ENCODE measurements at places on chromosomes 3 and 15.
A peak's percentile ranks its signal among the peaks of the same experiment; 100 is the strongest.

- no peak for DNase-seq
Observed at GRCh38 chr3:32501783-32502117, 902 bp downstream of the CMTM6 start.

DNA sequence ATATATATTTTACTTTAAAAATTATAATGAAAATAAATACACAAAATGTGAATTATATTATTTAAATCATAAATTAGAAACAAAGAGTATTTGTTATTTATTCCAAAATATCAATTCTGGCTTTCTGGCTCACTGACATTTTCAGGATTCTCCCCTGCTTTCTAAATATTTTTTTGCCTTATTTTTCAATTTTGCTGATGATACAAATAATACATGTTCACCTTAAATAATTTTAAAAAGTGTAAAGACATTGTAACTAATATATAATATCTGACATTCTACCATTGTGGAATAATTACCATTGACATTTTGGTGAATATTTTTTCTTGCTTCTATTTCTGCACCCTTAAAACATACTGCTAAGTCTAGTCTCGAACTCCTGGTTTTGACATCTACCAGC lies 325.9 kb upstream of the CBLB start:
- DNase-seq: no peak

DNA sequence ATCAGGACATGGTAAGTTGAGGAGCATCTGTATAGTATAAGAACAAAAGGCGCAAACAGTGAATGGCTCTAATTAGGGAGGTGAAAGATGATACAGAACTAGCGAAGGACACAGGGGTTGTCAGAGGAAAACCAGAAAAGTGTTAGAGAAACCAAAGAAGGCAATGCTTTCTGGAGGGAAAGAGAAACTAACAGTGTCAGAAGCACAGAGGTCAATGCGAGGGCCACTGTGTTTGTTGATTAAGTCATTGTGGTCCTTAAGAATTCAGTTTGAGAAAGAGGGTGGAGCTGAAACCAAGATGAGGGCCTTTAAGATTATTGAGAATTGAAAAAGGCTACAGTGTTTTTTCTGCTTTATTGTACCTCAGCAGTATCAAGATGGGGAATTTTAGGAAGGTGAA lies 28.8 kb downstream of the ATG7 start:
- DNase-seq: no peak

GRCh38 chr3:106643684-106644161 lies 733.5 kb upstream of the CCDC54 start:
- DNase-seq: no peak

DNA sequence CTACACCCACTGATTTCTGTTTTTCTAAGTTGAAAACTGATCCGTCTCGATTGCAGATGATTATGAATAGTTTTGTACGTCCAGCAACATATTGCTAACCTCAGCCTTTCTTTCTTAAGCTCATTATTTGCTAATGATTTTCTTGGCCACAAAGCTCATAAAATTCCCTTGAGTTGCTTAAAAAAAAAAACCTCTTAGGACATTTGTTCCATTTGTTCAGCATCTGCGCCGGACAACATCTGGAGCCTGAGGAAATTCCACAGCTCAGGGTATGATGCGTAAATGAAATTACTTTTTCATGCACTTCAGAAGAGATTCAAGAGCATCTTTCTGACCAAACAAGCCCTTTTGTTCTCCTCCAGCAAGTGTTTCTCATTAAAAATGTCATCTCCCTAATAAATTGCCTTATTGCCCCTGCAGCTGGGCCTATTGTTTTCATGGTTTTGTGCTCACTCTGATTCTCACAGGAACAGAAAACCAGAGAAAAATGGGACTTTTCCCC lies 249.1 kb upstream of the MCTP2 start:
- DNase-seq: no peak

DNA sequence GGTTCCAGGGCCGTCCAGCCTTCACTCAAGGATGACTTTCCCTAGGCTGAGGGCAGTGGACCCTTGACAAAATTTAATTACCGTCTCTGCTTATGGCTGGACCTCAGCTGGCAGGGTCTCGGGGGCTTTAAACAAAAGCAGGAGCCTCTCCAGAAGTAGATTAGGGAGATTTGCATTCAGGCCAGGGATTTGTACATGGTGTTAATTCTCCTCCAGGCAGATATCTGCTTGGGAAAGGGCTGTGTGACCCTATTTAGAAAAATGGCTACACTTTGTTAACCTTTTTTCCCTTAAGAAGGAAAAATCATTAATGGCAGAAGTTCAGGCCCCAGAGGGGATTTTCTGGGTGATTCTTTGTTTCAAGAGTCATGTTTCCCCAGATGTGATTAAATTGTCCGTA lies 329.1 kb upstream of the C2CD4B start:
- DNase-seq: no peak

GRCh38 chr3:79018671-79019136 lies 749.1 kb downstream of the ROBO1 start:
- no peak for DNase-seq

DNA sequence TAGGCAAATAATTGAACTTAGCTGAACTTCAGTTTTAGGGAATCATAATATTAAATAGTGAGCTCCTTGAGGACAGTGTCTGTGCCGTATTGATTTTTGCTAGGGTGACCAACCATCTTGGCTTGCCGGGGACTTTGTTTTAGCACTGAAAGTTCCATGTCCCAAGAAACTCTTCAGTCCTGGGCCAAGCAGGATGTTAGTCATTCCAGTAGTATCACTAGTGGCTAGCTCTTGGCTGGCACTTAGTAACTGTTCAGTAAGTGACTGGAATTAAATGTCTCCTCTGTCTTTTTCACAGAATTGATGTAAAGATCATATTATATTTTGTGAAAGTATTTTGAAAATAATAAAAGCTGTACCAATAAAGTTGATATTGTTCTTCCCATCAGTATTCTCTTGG lies 42.3 kb downstream of the RSRC1 start:
- no peak for DNase-seq

DNA sequence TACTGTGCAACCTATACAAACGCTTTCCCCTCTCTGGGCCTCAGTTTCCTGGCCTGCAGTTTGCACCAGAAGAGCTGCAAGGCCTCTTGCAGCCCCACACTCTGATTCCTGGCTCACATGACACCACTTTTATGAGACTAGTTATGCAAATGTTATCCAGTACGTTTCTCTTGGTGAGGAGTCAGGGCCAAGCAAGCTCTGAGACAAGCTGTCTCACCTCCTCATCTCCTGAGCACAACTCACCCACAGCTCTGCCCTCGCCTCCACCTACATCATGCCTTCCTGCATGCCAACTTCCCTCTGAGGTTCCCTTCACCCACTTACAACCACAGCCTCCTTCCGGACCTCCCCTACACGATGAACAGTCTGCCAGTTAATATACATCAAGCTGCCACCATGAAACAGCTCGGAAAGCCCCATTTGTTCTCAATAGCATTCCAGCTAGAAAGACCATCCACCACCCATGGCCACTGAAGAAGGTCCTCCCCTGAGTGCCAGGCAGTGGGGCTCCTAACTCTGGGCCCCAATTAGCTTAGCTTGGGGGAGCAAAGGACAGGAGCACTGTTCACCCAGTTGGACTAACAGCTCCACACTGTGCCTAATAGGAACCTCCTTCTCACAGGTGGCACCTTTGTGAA lies 25.0 kb downstream of the CRYGS start:
- DNase-seq: no peak

DNA sequence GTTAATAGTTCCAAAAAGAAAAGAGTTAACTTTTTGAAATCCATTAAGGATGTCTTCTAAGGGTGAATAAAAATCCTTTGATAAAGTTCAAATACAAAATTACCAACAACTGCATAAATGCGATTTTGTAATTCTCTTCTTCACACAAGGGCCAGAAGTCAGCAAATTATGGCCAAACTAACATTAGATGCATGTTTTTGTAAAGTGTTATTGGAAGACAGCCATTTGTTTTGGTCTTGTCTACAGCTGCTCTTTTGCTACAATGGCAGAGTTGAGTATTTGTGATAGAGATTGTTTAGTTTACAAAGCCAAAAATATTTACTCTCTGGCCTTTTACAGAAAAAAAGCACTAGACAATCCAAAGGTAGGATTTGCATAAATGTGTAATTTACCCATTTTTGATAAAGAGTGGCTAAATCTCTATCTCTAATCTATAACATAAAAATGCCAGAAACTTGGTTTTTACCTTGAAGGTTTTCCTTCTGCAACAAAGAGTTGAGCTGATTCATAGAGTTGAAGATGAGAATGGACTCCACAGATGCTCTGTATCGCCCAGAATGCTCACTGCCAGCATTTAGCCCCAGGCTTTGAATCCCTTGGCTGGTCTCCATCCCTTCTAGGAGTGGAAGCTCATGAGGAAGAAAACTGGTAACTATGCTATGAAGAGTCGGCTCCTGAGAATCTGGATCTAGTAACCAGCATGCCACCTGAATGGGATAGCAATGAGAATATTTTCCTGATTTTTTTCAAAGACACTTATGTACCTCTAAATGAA lies 64.5 kb downstream of the POLQ start:
- DNase-seq: no peak

DNA sequence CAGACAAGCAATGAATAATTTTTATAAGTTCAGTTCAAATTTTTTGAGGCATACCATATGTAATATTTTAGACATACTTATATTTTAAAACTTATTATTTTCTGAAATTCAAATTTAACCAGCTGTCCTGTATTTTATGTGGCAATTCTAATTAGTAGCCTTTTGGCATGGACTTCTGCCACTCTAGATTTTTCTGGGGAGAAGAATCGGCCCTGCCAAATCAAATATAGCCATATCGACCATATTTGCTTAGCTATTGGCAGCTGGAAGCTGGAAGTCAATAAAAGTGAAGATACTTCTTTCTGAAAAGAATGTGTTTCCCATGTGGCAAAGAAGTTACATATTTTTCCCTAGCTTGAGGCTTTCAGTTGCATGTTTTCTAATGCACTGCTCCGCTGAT lies 9.4 kb upstream of the RBMS3 start:
- DNase-seq: no peak

DNA sequence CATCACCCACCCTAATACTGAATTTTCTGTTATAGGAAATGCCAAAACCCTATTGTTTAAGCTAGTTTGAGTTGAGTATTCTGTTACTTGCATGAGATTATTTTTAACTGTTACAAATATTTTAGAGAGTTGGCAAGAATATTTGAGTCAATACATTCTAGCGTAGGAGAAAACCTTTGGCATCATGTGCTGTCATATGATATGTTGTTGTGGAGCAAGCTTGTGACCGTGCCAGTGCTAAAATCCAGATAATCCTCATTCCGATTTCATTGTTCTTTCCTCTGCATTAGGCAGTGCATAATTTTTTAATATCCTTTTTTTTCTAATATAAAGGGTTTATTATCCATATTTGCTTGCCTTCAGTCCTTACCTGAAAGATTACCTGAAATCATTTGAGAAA lies 168.0 kb upstream of the GMNC start:
- DNase-seq: no peak

- no peak for DNase-seq
Observed at GRCh38 chr3:13827256-13827655, 52.6 kb downstream of the WNT7A start.

DNA sequence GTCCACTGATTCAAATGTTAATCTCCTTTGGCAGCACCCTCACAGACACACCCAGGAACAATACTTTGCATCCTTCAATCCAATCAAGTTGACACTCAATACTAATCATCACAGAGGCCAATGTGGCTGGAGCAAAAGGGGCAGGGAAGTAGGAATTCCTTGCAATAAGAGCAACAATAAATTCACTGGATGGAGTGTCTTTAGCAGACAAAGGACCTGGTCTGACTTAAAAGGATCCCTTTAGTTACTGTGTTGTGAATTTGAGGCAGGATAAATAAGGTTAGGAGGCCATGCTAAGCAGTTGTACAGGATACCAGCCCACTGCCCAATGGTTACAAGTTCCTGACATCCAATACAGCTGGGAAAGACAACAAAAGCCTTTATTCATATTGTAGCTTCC lies 12.3 kb upstream of the GFM1 start:
- no peak for DNase-seq

- no peak for DNase-seq
Observed at GRCh38 chr3:48935530-48935929, 16.9 kb downstream of the ARIH2 start.

GRCh38 chr3:50777680-50778079 lies 103.0 kb downstream of the DOCK3 start:
- no peak for DNase-seq

DNA sequence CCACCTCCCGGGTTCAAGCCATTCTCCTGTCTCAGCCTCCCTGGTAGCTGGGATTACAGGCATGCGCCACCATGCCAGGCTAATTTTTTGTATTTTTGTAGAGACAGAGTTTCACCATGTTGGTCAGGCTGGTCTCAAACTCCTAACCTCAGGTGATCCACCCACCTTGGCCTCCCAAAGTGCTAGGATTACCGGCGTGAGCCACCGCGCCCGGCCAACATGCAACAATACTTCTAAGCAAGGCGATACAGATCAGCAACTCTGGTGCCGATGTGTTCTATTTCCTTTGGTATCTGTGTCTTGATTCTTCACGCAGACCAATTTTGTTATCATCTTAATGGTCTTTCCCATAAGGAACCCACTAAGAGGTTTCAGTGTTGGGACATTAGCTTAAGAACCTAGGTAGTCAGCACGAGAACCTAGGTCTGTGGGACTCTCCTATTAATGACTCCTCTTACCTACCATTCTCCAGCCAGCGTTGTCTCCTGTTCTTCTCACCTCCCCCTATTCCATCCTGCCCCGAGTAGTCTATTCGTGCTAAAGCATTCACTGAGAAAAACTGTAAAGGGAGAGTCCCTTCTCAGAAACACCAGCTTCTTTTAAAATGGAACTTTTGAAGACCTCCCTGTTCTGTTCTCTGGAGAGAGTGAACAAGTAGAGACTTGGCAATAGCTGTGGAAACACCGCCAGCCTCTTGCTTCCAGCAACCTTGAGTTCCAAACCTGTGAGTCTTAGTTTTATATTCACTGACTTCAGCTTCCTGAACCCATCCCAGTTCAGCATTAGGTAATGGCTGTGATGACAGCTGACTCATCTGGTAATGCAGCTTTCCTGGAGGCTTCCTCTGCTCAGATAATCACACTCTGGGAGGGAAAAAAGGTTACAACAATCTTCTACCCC lies 61.2 kb downstream of the TSC22D2 start:
- DNase-seq: peak; percentile 62

DNA sequence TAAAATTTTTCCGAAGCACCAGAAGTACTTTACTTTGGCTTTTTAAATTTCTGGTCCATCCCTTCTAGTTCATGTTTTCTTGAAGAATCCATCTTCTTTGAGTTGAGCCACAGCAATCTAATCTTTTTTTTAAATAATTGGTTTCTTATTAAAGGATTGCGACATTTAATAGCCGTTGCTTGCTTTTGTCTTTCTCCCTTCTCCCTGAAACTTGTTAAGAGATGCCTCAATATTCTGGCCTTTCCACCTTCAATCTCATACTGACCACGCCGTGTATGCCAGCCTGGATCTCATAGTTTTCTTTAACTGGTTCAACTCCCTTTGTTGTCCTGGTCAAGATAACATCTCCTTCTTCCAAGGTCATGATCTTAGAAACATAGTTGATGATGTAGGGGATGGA lies 18.4 kb upstream of the RPLP1 start:
- DNase-seq: no peak

- no peak for DNase-seq
Observed at GRCh38 chr3:29537889-29538609, 257.2 kb downstream of the RBMS3 start.

Measured in HS-27A (cell line).